ENCODE measurements at places on chromosomes 4 and X. TPM values are rescaled to one million over a fixed set of nuclear protein-coding genes. Genes with fewer than 3 reads are reported as not detected.
A peak's percentile ranks its signal among the peaks of the same experiment; 100 is the strongest.

DNA sequence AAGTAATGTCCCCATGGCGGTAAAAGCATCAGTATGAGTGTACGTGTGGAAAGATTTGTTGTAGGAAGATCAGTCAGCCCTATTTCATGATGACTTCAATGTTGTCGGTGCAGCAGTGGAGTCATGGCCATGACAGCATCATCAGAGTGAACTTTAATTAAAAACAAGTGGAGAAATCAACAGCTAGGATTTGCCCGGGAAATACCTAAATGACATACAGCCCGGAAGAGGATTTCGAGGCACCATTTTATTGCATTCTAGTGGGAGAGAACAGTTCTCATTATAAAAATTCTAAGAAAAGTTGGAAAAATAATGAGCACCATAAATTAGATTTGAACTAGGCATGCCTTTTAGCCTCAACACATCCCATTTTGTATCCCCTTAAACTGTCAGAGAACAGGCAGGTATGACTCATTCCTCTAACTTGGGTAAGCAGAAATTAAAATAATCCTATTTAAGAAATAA is 170.1 kb downstream of the SHROOM3 start:
- DNase-seq, result no peak

DNA sequence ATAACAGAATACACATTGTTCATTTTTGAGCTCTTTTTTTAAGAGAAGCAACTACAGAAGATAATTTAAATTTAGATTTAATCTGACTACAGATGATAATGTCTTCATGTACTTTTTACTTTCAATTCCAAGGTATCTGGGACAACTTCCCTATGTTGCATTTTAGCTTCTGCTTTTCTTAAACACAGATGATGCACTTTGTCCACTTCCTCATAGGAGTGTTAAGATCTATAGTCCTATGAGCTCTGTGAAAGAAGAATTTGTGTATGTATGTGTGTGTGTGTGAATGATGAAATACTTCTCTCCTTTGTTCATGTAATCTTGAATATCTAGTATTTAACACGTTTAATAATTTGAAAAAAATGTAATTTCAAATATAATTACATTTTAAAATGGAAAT is 5.3 kb upstream of the FHIP1A start:
- DNase-seq, result no peak

DNA sequence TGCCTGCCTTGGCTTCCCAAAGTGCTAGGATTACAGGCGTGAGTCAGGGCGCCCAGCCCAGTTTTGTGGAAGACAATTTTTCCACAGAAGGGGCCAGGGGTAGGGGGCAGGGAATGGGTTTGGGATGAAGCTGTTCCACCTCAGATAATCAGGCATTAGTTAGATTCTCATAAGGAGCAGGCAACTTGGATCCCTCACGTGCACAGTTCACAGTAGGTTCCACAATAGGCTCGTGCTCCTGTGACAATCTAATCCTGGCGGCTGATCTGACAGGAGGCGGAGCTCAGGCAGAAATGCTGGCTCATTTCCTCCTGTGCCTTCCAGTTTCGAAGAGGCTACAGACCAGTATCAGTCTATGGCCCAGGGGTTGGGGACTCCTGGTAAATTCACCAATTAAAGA is 491.6 kb upstream of the AADAT start:
- DNase-seq, result no peak

F11 gene
- total RNA-seq, result not detected

DNA sequence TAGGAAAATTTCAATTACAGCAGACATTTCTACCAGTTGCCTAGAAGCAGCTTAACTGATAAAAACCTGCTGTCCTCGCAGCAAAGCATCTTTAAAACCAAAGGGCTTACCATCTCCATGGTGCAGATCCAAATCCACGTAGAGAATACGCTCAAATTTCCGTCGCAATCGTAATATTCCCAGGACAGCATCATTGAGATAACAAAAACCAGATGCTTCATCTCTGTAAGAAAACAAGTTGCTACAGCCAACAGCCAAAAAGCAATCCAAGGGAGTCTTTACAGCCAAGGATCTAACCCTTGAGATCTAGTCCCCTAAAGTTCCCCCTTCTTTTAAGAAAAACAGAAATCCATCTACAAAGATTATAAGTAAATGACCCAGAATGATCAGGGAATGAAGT is 77.6 kb downstream of the HDAC8 start:
- DNase-seq, result no peak

DNA sequence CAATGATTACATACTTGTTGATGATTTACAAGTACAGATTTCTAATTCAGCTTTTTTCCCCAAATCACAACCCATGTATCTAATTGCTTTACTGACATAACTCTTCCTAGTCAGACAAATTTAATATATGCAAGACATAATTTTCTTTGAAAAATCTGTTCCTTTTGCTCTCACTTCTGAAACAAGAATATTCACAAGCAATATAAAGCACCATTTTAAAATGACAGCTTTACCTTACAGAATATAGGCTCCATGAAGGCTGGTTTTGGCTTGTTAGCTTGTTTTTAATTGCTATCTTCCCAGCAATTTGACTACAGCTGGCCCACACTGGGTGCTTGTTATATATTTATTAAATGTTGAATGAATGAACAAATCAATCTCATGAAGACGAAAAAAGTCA is 24.5 kb downstream of the GPM6A start:
- DNase-seq, result no peak

GRCh38 chr4:139279760-139280620 is at the start of gene MGARP:
Gene MGARP (minus strand): TSS chr4:139280225. CDS start chr4:139280158, 67 bp downstream.
- peak; percentile 85 for DNase-seq

DNA sequence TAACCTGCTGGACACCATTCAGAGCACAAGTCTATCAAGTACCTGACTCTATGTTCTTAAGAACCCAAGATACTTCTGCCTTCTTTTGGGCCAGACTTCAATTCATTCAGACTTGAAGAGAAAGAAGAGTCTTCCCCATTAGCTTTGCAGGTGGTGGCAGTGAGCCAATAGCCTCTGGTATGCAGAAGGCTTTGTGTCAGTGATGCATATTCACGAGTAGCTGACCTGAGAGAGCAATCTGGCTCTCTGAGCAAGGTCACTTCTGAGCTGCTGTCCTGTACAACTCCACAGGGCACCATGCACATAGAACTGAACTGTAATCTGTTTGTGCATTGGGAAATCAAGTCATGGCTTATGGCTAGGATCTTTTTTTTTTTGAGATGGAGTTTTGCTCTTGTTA is 39.9 kb upstream of the SPINK2 start:
- DNase-seq, result no peak

- DNase-seq, result no peak
Observed at GRCh38 chr4:108763226-108763593, 357 bp upstream of the ETNPPL start.

CXCL3 gene
- 2.1 TPM for total RNA-seq

KLKB1 gene
- not detected for total RNA-seq

DNA sequence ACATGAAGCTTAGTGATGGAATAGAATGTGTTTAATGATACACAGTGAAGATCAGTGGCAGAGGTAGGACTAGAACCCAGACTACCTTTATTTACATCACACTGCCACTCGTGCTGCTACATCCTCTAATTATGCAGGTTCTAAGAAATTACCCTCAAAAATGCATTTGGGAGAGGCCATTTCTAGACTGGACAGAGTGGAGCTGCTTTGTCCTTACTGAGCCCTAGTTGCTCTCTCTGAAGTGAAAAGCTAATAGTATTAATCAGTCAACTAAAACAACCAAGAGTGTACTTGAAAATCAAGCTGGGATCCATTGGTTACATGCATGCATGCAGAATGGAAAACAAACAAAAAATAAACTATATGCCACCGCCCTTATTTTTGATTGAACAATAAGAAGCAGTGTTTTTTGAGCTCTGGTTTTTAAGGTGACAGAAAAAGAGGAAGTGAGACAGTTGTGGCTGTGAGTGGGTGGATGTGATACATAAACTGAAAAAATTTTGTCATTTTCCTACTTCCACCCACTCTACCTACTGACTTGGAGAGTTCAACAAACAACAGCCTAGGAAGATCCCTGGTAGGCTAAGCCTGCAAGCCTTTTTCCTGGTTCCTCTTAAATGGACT is 6.8 kb upstream of the VSIG4 start:
- no peak for DNase-seq

SLC9B1 gene
- 1.8 TPM for total RNA-seq

DNA sequence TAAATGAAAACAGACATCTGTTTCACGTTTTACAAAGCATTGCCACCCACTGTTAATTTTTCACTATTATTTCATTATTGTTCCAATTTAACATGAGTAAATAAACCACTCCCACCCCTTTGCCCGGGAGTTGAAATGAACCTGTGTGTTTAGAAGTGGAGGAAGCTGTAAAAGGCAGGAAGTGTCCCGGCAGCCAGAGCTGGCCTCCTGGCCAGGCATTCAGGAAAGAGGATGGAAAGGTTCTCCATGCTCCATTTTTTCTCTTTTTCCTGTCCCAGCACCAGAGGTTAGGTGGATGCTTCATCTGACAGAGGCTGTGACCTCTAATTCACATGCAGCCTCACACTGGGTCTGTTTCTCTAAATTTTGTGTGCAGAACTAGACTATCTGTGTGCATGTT is 55.5 kb upstream of the LNX1 start:
- DNase-seq, result no peak

CFAP97 gene
- 54.0 TPM for total RNA-seq

DNA sequence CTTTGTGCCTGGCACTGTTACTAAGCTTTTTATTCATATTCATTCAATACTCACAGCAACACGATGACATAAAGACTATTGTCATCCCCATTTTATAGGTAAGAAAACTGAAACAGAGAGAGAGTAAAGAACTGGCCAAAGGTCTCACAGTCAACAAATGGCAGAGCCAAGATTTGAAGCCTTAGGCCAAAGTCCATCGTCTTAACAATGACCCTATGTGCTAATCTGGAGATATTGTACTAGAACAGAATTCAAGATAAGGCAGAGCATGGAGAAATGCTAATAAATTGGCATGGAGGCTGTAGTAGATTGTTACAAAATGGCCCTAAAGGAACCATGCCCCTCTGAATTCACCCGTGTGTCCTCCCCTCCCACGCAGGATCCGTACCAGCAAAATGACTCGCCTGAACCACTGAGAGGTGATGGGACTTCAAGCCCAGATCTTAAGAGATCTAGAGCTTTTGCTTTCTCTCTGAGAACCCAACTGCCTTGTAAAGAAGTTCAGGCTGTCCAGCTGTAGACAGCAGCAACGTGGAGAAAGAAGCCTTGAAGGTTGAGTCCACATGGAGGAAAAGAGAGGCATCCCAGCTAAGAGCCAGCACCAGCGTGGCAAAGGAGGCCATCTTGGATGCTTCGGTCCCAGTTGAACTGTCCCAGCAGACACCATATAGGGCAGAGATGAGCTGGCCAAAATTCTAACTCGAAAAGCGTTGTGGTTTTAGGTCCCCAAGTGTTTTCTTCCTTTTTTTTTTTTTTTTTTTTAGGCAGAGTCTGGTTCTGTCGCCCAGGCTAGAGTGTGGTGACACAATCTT is 52.8 kb upstream of the RBM47 start:
- no peak for DNase-seq

GRCh38 chrX:11446336-11446735 is 153.1 kb downstream of the AMELX start:
- DNase-seq, result no peak

CYSLTR1 gene
- not detected for total RNA-seq

ADH7 gene
- total RNA-seq, result not detected

- no peak for DNase-seq
Observed at GRCh38 chr4:17665346-17665745, 50.9 kb downstream of the MED28 start.

DNA sequence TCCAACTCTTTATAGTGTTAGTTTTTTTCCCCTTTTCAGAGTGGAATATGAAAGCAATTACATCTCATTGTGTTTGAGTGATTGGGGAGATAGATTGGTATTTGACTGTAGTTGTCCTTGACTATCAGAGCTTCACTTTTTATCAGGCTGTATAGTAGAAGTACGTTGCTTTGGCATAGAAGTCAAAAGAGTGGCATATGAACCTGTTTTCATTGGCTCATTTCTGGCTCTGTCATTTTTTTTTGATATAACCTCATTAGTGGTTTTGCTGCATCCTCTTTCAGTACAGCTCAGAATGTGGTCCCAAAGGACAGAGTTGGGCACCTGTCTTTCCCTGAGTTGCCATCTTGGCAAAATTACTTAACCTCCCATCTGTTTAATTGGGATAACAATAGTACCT is 1.4 kb downstream of the TMA16 start:
- no peak for DNase-seq

- no peak for DNase-seq
Observed at GRCh38 chr4:66023061-66023460, 352.8 kb upstream of the EPHA5 start.

DNA sequence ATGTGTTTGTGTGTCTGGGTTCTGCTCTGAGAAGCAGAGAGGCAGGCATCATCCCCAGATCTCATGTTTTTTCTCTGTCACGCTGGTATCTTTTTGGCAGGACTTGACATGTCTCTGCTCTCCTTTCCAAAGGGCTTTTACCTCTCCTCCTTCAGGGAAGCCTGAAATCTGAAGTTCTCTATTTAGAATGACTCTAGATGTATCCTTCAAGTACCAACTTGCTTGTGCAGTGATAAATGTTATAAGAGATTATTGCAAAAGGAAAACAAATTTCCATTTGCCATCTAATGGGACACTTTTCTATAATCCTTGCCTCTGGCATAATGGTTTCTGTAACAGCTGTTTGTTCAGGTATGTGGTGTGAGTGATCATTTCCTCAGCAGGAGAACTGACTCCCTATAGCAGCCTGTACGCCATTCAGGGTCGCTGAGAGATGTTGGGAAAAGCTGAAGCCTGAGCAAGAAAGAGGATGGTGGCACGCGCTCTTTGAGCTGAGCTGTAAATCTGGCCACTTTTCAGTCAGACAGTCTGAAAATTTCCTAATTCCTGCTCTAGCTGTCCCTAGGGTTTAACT is 72.5 kb downstream of the CNGA2 start:
- no peak for DNase-seq

RPS6KA3 gene
- 21.8 TPM for total RNA-seq

- DNase-seq, result no peak
Observed at GRCh38 chr4:77151241-77151640, 5.8 kb upstream of the CCNG2 start.

DNA sequence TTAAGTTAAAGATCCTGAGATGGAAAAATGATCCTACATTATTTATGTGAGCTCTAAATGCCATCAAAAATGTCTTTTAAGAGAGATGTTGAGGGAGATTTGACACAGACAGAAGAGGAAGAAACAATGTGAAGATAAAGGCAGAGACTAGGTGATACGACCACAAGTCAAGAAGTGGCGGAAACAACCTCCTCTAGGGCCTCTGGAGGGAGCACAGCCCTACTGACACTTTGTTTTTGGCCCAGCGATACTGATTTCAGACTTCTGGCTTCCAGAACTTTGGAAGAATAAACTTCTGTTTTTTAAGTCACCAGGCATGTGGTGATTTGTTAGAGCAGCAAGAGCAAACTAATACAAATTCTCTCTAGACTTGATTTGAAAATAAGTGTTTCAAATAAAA is 1216.1 kb downstream of the FSTL5 start:
- DNase-seq, result no peak

- no peak for DNase-seq
Observed at GRCh38 chr4:159495515-159496236, 392.8 kb downstream of the RAPGEF2 start.
